ENCODE measurements at places on chromosomes 12 and 14. TPM values are rescaled to one million over a fixed set of nuclear protein-coding genes. Genes with fewer than 3 reads are reported as not detected.

The KCNA5 gene
- 1.8 TPM for total RNA-seq

The KRT85 gene
- total RNA-seq, result not detected

GRCh38 chr12:779745-780734 lies 27.7 kb downstream of the WNK1 start:
- no peak for DNase-seq

- no peak for DNase-seq
Measured at GRCh38 chr12:62900686-62901272, 34.2 kb downstream of the PPM1H start.

- no peak for DNase-seq
Measured at GRCh38 chr12:1837541-1838204, 17.3 kb downstream of the LRTM2 start.

Data from upper lobe of right lung (tissue), 1 donor.